ENCODE measurements at places on chromosomes 13 and 19.

DNA sequence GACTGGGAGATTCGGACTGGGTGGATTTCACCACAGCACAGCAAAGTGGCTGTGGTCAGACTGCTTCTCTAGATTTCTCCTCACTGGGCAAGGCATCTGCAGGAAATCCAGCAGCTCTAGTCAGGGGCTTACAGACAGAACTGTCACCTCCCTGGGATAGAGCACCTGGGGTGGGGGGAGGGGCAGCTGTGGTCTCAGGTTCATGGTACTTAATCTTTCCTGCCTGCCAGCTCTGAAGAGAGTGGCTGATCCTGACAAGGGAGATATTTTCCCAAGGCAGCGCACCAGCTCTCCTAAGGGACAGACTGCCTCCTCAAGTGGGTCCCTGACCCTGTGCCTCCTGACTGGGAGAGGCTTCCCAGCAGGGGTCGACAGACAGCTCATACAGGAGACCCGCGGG is 212.8 kb upstream of the KLF12 start:
- no peak for DNase-seq

DNA sequence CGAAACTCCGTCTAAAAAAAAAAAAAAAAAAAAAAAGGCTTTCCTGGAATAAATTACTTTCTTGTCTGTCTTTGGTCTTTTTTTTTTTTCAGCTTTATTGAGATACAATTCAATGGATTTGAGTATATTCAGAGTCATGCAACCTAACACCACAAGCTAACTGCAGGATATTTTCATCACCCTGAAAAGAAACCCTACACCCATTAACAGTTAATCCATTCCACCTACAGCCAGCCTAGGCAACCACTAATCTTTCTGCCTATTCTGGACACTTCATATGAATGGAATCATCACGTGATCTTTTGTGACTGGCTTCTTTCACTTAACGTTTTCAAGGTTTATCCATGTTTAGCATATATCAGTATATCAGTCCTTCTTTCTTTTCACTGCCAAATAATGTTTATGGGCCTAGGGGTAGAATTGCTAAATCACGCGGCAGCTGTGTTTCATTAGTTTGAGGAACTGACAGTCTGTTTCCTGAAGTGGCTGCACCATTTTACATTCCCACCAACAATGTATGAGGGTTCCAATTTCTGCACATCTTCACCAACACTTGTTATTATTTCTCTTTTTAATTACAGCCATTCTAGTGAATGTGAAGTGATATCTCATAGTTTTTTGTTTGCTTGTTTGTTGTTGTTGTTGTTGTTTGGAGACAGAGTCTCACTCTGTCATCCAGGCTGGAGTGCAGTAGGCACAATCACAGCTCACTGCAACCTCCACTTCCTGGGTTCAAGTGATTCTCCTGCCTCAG is 19.9 kb downstream of the LRFN3 start:
- no peak for DNase-seq

DNA sequence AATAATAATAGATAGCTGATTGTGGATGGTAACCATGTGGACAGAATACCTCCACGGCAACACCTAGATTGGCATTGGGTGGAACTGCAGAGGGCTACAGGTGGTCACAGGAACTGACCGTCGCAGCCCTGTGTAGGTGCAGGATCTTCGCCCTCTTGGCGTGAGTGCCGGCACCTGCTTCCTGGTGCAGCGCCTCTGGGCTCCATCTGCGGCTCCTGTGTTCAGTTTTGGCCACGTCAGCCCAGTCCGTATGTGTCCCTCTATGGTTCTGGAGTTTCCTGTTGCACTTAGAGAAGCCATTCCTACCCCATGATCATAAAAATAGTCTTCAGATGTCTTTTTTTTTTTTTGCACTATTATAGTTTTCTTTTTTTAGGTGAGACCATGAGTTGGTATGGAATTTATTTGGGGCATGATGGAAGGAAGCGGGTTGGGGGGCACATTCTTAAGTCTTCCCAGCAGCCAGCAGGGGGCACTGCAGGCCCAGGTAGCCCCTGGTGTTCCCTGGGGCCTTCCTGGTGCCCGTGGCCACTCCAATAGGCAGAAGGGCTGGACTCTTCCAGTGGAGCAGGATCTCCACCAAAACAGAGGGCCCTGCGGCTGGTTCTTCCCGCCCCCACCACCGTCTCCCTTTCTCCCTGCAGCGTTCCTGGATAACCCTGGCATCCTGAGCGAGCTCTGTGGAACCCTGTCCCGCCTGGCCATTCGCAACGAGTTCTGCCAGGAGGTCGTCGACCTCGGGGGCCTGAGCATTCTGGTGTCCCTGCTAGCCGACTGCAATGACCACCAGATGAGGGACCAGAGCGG is 10.1 kb upstream of the SLC25A42 start:
- no peak for DNase-seq

DNA sequence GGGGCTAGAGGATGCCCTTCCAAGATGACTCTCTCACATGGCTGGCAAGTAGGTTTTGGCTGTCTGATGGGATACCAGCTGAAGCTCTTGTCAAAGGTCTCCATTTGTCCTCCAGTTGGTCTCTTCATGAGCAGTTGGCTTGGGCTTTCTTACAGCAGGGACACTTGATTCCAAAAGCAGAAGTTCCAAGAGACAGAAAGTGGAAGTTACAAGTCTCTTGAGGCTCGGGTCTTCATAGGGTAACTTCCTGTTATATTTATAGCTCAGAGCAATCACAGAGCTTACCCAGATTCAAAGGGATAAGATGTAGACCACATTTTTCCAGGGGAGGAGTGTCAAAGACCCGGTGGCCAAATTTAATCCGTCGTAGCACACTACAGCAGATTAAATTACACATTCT is 440.0 kb downstream of the RFC3 start:
- peak; percentile 1 for DNase-seq

GRCh38 chr13:85321734-85322133 is 477.5 kb downstream of the SLITRK6 start:
- no peak for DNase-seq

- DNase-seq, result no peak
Measured at GRCh38 chr13:45468635-45469034, 3.9 kb downstream of the COG3 start.

DNA sequence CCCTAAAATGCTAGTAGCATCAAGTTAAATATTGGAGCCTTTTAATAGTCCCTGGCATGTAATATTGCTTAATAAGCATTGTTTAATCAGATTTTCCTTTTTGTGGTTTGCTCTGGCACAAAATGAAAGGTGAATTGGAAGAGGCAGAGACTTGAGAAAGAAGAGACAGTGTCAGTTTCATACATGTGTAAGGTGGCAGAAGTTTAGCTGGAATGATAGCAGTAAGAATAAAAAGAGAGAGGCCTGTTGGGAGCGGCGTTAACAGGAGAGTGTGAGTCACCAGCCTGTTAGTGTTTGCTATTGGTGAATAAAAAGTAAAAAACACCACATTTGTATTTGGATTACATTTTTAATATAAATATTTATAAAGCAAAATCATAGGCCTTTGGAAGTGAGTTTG is 145.3 kb downstream of the PDS5B start:
- DNase-seq, result no peak

- DNase-seq, result no peak
Measured at GRCh38 chr13:75985132-75985531, 349.0 kb downstream of the LMO7 start.

Data from stimulated activated naive B cell treated with anti-CD40 and anti-IgM and Interleukin-4, amounts not matched to agents 10 μg/mL and 1 μg/mL and 100 μg/mL, for 72 hours (primary cell).